ENCODE measurements at places on chromosomes 12 and 14.

DNA sequence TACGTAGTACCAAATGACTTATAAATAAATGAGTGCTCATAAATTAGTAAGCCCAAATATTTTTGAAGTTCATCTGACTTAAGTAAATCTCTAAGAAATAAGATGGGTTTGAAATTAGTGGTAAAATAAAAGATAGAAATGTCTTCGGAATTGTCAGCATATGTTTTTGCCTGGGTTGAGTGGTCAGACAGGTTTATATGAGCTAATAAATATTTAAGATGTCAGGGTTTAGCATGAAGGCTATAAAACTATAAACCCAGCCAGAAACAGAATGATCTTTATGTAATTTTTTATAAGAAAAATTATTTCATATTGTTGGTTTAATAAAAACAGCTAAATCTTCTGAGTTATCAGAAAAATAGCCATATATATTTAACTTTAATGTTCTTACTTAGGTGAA is 37.3 kb downstream of the JAG2 start:
- DNase-seq: no peak

GRCh38 chr14:80356413-80356812 is 145.1 kb upstream of the DIO2 start:
- no peak for DNase-seq

DNA sequence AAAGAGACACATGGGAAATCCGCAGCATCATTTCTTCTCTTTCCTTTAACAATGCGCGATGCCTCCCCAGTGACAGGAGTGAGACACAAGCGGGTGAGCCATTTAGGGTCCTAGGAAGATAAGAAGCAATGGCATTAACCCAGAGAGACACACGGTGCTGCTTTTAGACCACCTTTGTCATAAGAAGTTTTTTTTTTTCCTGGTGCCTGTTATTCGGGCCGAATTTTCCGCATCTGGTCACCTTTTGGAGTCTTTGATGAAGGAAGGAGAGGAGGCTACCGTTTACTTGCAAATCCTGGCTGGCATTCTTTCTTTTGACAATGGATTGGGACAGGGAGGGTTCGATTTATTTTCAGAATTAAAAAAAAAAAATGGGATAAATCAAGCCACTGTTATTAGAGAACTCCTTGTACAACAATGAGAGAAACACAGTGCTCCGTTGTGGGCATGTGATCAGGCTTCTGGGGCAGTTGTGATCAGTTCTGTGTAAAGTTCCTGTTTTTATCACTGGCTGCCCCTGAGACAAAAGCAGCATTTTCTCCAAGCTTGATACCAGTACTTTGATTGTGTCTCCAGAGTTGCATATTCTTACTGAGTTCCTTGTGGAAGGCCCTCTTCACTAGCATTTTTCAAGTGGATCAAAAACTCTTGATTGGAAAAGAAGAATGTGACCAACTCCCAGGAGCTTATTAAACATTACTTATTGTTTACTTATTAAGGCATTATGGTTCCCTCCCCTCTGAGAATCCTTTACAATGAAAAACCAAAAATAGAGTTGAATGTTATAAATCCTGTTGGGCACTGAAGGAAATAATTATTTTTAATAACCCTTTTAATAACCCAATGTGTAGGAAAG is 1.1 kb downstream of the DIP2B start:
- DNase-seq: no peak

DNA sequence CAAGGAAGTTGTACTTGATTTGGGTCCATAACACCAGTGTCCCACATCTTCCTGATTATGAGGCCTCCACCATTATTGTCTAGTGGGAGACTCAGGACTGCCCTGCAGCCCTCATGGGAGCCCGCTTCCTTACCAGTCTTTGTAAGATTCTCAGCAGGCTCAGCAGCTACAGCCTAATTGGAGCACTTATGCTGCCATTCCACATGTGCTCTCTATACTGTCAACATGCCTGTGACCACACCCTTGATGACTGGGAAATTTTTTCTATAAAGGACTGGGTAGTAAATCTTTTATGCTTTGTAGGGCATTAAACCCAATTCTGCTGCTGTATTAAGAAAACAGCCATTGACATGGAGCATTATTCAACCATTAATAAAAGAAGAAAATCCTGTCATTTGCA is 145.5 kb upstream of the IGF1 start:
- no peak for DNase-seq

GRCh38 chr14:59986556-59987059 is 66.7 kb downstream of the LRRC9 start:
- no peak for DNase-seq

DNA sequence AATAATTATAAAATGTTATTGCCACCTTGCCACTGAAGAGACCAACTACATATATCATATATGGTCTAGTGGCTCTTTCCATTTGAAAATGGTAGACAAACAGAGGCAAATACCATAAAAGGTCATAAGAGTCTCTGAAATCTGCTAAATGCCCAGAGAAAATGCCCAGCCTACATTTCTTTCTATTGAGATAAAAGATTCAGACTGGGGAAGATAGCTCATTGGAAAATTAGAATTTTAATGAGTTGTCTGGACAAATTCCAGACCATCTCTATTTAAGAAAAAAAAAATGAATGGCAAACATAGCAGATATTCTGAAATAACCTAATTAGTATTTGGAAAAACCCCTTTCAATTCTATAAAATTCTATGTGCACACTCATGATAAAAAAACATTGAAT is 79.9 kb upstream of the BBS10 start:
- DNase-seq: no peak

DNA sequence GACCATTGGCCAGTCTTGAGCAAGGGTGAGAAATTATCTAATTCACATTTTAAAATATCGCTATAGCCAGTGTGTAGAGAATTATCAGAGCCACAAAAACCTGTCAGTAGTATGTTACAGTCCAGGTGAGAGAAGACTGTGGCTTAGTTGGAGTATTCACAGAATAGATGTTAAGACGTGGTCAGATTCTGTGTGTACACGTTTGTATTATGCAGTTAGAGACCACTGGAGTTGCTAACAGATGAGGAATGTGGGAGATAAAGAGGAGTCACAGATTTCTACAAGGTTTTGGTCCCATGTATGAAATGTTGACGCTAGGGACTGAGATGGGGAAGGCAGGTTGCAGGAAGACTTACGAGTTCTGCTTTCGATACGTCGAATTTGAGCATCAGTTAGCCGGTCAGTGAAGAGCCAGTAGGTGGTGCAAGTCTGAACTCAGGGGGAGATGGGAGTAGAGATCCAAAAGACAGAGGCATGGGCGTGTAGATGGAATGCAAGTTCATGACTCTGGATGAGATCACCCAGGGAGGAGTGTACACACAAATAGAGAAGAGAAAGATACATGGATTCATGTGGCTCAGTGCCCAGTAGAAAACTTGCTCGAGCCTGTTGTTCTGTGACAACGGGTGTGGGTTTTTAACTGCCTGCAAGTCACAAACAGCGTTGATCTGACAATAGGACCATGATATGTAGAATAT is 114.8 kb upstream of the FLRT2 start:
- DNase-seq: peak; percentile 99

DNA sequence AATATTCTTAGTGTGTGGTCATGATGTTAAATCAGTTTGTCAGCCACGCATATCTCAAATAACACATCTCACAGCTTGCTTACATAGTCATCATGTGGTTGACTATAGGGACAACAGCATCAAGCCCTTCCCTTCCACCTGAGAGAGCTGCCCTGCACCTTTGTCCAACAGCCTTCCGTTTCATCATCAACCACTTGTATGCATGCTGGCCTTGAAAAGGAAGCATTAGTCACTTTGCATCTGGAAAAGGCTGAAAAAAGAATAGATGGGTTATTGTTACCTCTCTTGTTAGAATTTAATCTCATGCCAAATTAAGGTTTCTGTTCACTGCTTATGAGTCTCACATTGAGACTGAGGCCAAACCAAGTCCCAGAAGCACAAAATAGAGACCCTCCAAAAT is 1586.5 kb upstream of the SEL1L start:
- peak; percentile 3 for DNase-seq

GRCh38 chr14:89736881-89737280 is 217.6 kb downstream of the EFCAB11 start:
- no peak for DNase-seq

DNA sequence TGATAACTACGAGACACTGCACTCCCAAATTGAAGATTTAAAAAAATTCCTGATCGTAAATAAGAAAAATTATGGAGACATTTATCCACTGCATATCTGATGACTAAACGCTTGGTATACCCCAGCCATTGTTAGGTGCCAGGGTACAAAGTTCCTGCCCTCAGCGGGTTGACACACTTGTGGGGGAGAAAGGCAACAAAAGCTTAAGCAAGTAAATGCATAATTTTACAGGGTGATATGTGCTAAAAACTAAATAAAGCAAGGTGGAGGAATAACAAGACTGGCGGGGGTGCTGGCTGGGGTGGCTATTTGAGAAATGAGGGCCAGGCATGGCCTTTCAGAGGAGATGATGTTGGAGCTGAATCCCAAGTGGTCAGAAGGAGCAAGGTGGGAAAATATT is 25.0 kb downstream of the BICD1 start:
- no peak for DNase-seq

DNA sequence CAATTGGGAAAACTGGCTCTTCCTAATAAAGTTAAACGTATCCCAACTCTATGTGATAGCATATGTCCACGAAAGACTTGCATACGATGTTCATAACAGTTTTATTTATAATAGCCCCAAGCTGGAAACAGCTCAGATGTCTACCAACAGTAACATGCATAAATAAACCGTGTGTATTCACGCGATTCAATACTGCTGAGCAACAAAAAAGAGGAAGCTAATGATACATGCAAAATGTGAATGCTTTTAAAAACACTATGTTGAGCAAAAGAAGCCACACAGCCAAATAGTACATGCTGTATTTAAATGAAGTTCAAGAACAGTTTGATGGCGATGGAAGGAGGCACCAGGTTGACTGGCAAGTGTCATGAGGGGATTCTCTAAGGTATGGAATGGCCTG is 55.7 kb downstream of the TRIM9 start:
- DNase-seq: no peak
